ENCODE measurements at places on chromosomes 2 and 18. TPM values are rescaled to one million over a fixed set of nuclear protein-coding genes. Genes with fewer than 3 reads are reported as not detected.

TUBB8B gene
- not detected for total RNA-seq

- no peaks in the 10 kb centered on the region for H3K4me1 ChIP-seq
- no peak for DNase-seq
- no peak overlapping the region for H3K4me3 ChIP-seq
- peaks cover 16% of the 10 kb centered on the region for H3K27me3 ChIP-seq
- no peaks in the 10 kb centered on the region for H3K36me3 ChIP-seq
Measured at GRCh38 chr2:226742347-226742746, 57.3 kb downstream of the IRS1 start.

DNA sequence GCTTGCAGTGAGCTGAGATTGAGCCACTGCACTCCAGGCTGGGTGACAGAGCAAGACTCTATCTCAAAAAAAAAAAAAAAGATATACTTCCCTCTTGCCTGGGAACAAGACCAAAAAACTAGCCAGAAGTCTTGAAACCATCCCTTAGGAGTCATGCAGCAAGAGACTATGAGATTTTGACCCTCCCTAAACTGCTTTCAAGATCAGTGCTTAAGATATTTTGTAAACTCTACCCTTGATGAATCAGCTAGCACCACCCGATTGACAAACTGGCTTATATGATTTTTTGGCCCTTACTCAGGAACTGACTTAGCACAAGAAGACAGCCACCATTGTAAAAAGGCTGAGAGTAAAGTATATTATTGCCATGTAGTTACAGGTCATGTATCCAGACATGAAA, 3.8 kb downstream of the SULT1C3 start:
- no peak overlapping the region for H3K27ac ChIP-seq
- H3K4me3 ChIP-seq = no peak overlapping the region

DNA sequence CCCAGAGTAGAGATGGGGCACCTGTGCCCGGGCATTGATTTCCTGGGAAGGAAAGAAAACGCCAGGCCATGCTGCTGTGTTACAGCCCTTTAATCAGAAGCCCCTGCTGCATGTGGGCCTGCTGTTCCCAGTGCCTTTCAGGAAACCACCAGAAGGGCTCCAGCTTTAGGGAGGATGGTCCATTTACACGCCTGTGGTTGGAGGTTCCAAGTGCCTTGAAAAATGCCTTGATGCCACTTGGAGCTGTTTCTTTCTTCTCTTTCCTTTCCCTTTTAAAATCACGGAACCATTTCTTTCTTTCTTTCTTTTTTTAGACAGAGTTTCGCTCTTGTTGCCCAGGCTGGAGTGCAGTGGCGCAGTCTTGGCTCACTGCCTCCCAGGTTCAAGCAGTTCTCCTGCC, 60.5 kb downstream of the AGAP1 start:
- no peak overlapping the region for H3K27ac ChIP-seq
- no peak overlapping the region for H3K4me3 ChIP-seq
- H3K36me3 ChIP-seq = no peaks in the 10 kb centered on the region
- no peaks in the 10 kb centered on the region for H3K4me1 ChIP-seq

GRCh38 chr2:96354492-96354891, 18.9 kb downstream of the NCAPH start:
- peaks cover 18% of the 10 kb centered on the region for H3K4me1 ChIP-seq
- H3K27ac ChIP-seq = no peak overlapping the region
- no peaks in the 10 kb centered on the region for H3K27me3 ChIP-seq
- peaks cover 80% of the 10 kb centered on the region for H3K36me3 ChIP-seq
- H3K4me3 ChIP-seq = no peak overlapping the region

All from activated T-helper 2 cell treated with anti-CD3 and anti-CD28 coated beads, Interferon-gamma antibody, Interleukin-2, Interleukin-4, amounts not matched to agents 10 μg/mL and 5 μg/mL and 100 μg/mL, durations not matched to agents 14 hours and 24 hours and 36 hours (primary cell).